ENCODE measurements at places on chromosomes 6 and 20.
A peak's percentile ranks its signal among the peaks of the same experiment; 100 is the strongest.

GRCh38 chr6:131657630-131658111, 20.6 kb downstream of the ENPP3 start:
- no peak for DNase-seq

- peak; percentile 56 for DNase-seq
Measured at GRCh38 chr6:25223490-25223991, 55.6 kb upstream of the CARMIL1 start.

GRCh38 chr6:56349194-56349593, 101.8 kb upstream of the COL21A1 start:
- DNase-seq = no peak

- DNase-seq = no peak
Measured at GRCh38 chr6:134588267-134588666, 270.4 kb upstream of the SGK1 start.

- DNase-seq = no peak
Measured at GRCh38 chr6:110284855-110285254, 73.3 kb downstream of the METTL24 start.

GRCh38 chr20:63829945-63830835, 874 bp downstream of the ZBTB46 start:
- no peak for DNase-seq

DNA sequence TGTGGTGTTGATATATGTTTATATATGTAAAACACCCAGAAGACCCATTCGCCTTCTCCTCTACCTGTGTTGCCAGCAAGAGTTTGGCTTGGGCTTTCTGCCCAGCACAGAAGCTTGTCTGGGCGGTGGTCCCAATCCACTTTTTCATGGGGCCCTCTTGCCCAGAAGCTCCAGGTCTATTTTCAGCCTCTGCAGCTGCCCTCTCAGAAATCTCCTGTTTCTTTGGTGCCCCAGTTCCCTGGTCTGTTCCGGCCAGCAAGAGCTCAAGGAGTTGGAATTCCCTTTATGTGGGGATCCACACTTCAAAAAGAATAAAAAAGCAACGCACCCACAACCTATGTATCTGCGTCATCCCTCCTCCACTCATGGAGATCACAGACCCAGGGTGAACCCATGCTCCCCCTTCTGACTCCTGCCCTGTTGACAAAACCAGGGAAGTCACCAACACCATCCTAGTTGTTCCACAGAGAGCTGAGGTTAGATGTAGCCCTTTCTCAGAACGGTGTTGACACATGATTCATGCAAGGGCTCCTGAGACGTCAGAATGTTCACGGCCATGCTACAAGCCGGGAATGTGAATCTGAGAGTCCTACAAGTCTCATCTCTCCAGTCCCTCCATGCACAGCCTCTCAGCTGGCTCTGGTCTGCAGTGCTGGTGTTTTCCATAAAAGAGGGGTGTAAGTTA, 156.8 kb upstream of the RIN2 start:
- no peak for DNase-seq

GRCh38 chr6:45637611-45638257, 260.0 kb upstream of the SUPT3H start:
- no peak for DNase-seq

DNA sequence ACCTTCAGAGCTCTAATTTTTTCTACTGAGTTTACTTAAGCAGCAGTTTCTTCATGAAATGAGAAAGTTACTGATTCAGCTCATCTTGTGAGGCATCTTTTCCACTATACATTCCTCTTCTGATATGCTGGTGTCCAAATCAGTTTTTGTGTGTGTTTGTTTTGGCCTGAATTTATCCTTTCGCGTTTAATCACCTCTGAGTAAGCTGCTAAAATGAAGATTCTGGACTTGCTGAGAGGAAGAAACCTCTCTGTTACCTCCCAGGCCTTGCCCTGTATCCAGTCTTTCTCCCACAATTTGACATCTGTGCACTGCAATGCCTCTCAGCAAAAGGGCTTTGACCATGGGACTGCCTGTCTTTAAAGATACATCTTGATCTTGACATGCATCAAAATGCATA, 536.2 kb upstream of the NRSN1 start:
- DNase-seq = no peak

- DNase-seq = no peak
Measured at GRCh38 chr6:108423982-108424705, 129.3 kb downstream of the AFG1L start.

DNA sequence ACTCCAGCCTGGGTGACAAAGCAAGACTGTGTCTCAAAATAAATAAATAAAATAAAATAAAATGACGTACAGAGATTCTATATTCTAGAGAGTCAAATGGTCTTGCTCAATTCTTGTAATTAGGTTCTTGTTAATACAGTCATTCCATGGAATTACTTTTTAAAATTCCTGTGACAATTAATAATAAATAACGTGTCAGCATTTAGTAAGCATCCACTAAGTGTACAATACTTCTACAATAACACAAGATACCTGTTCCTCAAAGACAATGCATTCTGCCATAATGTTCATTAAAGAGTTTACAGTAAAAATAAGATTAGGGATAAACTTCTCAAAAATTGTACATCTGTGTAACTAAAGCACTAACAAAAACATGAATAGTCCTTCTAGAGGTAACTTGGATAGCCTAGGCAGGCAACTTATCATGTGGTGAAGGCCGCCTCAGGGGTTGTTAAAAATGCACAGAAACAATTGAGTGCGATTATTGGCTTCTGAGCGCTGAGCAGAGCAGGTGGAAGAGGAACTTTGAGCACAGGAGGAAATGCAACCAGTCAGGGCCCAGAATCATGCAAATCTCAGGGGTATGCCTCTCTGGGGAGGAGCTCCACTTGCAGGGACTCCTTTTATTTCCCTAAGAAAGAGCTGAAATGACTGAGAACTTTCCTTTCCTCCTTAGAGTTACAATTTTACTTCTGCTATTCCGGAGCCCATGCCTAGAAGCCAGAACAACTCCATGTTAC, 37.1 kb downstream of the QRSL1 start:
- DNase-seq = no peak

DNA sequence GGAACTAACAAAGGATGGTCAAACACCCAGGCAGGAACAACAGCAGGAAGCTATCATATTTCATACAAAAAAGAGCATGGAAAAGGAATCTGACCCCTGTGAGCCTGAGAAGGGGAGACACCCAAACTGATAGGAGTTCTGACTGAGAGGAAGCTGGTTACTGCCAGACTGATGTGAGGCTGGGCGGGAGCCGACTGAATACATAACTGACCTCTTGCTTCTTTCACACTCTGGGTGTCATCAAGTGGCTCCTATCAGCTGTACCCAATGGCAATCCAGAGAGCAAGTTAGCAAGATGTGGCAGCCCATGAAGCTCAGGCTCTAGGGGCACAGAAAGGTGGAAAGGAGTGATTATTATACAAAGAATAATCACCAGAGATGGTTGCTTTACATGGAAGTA, 795.1 kb upstream of the HS3ST5 start:
- DNase-seq = no peak

GRCh38 chr6:79628466-79629288, 2.5 kb upstream of the SH3BGRL2 start:
- DNase-seq = no peak
